Sigmoid colon (tissue), 7 donors: ENCODE measurements at places on chromosomes 6 and 20. TPM values are rescaled to one million over a fixed set of nuclear protein-coding genes. Genes with fewer than 3 reads are reported as not detected.

- DNase-seq: no peak
Measured at GRCh38 chr6:67640484-67640883, 994.6 kb upstream of the ADGRB3 start.

The EYS gene
- polyA plus RNA-seq: 0.46 TPM

GRCh38 chr20:16158090-16158975 lies 414.9 kb downstream of the KIF16B start:
- no peak for DNase-seq

GRCh38 chr6:167398214-167399050 lies 73.5 kb downstream of the TTLL2 start:
- no peak for DNase-seq
